ENCODE measurements at places on chromosomes 1 and 21.

- no peak for DNase-seq
Measured at GRCh38 chr21:25863747-25864146, 129.0 kb downstream of the GABPA start.

DNA sequence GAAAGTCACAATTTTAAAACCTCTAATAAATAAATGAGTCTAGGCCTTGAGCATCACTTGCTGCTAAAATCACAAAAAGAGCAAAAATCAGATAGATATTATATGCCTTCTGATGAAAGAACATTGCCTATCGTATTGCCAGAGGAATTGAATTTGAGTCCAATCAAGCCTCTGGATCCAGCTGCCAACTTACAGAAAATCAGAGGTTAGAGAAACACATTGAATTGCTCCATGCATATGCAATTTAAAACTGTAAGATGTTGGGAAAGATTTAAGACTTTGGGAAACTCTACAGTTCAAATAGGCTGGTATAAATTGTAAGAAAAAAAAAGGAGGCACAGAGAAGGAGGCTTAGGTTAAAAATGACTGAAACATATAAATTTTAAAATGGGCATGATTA lies 93.5 kb downstream of the TM2D1 start:
- no peak for DNase-seq

DNA sequence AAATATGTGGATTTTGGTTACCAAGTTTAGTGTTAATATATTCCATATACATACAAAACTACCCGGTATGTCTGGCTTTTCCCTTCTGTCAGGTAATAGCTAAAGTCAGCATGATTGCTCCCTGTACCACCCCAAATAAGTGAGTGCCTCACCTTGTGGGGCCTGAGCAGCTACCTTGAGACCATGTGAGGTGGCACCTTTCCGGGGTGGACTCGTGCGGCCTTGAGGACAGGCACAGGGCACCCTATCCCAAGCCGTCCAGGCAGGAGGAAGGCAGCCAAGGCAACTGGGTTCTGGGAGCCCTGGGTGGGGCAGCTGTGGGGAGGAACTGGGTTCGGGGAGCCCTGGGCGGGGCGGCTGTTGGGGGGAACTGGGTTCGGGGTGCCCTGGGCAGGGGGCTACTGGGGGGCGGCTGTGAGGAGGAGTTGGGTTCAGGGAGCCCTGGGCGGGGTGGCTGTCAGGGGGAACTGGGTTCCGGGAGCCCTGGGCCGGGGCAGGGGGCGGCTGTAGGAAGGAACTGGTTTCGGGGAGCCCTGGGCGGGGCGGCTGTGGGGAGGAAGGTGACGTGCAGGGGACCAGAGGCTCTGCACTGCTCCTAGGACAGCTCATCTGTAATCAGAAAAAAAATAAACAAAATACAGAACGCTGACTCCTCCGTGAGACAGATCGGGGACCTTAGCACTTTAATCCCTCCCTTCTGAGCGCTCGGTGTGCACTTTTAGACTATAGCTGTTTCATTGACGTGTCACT lies 63.3 kb downstream of the POFUT2 start:
- DNase-seq, result peak; percentile 46

DNA sequence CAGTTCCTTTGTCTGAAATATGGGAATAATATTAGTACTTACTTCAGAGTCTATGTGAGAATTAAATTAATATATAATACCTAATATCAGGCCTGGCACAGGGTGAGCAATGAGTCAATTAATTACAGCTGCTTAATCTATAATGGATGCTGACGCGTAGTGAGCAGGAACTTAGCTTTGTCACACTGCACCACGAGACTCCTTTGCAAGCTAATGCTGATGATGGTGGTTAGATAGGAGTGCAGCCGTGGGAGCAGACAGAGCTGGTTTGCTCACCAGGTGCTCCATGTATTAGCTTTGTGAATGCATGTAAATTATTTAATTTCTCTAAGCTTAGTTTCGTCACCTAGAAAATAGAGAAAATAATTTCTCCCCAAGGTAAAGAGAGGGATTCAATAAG lies 35.1 kb downstream of the KCNJ15 start:
- DNase-seq, result no peak

DNA sequence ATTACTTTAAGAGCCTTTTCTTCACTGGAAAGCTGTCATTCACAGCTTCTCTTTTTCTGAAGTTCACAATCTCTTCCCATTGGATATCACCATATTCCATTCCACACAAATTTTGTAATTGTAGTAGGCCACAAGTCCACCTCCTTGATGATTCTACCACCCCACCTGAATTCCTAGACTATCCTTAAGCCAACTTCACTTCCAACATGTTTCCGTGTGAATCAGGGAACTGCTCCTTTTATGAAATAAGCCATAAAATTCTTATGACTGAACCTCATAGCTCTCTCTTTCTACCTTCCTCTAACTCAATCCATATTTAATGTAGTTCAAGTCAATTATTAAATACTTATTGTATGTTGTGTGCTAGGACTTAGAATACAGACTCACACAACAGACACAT lies 16.6 kb upstream of the ZRANB2 start:
- DNase-seq, result no peak

GRCh38 chr1:91121366-91121765 lies 99.5 kb upstream of the ZNF644 start:
- no peak for DNase-seq

GRCh38 chr1:177286396-177286795 lies 115.6 kb downstream of the BRINP2 start:
- no peak for DNase-seq

GRCh38 chr1:111205714-111206050 lies 5.2 kb upstream of the DENND2D start:
- no peak for DNase-seq

DNA sequence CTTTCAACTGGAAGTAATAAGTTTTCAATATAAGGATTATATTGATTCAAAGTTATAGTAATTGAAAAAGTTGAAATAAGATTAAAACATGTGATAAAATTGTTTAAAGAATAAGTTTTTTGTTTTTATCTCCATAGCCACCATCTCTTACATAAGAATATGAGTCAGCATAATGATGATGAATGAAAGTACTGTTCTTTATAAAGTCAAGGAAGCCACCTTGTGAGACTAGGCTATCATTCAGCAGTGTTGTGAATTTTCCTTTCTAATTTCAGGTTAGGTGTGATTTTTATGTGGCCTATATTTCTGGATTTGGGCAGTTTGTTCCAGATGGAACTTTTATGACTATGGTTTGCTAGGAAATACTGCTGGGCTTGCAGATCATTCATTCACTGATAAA lies 22.4 kb upstream of the ASB17 start:
- DNase-seq, result no peak

- no peak for DNase-seq
Measured at GRCh38 chr1:204307334-204307883, 52.3 kb downstream of the PLEKHA6 start.

- no peak for DNase-seq
Measured at GRCh38 chr1:67811781-67812180, 21.5 kb downstream of the GNG12 start.

Data from stimulated activated CD4-positive, alpha-beta T cell treated with anti-CD3 and anti-CD28 coated beads, Interleukin-15, amount 100 ng/mL, for 1 hour (primary cell).